ENCODE measurements at places on chromosomes 1 and 21.
A peak's percentile ranks its signal among the peaks of the same experiment; 100 is the strongest.

DNA sequence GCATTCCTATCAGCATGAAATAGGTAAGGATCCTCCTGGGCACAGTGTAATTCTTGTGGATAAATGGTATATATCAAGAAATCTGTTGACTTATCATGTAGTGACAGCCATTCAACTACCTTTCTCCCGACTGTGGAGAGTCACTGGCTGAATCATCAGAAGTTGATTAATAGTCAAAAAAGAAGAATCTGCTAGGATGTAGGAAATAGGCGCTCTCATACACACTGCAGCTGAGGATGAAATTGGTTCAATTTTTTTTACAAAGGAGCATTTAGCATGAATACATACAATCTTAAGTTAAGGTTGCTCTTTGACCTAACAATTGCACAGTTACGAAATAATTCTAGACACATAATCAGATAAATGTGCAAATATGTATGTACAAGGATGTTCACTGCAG is 486.8 kb downstream of the ADGRL2 start:
- no peak for DNase-seq

GRCh38 chr1:160884579-160884978 is 401 bp downstream of the ITLN1 start:
- DNase-seq, result no peak

- no peak for DNase-seq
These were observed 4.3 kb upstream of the LHX9 start for GRCh38 chr1:197912739-197913494.

GRCh38 chr21:29384683-29385359 is 86.1 kb downstream of the BACH1 start:
- no peak for DNase-seq

- DNase-seq, result no peak
These were observed 68.9 kb downstream of the TENT5C start for GRCh38 chr1:117674521-117675400.

GRCh38 chr1:201500670-201501120 is 6.2 kb downstream of the CSRP1 start:
- DNase-seq, result no peak

- no peak for DNase-seq
These were observed 14.6 kb upstream of the TTC4 start for GRCh38 chr1:54701066-54701465.

GRCh38 chr1:41695118-41695745 is 210.7 kb upstream of the EDN2 start:
- DNase-seq, result no peak

DNA sequence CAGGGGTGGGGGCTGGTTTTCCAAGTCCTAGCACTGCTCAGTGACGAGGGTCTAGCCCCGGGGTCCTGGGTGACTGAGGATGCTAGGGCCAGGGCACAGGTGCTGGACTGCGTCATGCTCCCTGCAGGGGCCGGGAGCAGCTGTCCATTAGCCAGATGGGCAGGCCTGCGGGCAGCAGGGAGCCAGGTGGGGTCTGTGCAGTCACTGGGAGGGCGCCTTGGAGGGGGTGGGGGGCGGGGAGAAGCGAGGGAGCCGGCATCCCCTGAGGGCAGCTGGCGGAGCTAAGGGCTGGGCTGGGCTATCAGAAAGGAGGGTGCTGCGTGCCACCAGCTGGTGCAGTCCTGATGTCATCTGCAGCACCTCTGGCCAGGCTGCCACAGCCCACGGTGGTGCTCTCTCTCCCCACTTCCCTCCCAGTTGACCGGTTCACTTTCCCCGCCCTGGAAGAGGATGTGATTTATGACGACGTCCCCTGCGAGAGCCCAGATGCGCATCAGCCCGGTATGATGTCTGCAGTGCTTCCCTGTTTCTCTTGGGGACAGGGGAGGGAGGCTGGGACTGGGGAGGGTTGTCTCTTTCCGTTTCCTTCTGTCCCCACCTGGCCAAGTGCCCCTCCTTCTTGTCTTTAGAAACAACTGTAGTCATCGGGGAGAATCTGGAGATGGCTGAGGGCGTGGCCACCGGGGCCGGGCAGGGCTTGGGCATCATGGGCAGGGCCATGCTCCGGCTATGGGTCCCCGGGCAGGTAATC is 63.8 kb downstream of the ARHGEF10L start:
- DNase-seq, result no peak

DNA sequence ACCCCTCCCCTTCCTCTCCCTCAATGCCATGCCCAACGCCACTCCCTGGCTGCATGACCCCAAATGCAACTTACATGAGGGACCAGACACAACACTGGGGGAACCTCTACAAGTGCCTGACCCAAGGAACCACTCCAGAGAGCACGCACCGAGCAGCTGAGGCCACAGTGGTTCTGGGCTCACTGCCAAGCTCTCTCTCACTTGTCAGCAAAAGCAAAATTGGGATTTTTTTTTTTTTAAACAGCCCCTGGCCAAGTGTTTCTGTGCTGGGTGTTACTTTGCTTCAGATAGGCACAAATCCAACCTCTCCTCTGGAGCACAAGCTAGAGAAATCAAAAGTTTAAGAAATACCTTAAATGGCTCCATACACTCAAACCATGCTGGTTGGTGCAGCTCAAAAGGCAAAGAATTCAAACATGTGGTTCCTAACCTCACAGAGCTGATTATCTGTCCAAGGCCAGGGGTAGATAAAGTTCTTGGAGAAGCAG is 363.0 kb downstream of the SETD4 start:
- no peak for DNase-seq

DNA sequence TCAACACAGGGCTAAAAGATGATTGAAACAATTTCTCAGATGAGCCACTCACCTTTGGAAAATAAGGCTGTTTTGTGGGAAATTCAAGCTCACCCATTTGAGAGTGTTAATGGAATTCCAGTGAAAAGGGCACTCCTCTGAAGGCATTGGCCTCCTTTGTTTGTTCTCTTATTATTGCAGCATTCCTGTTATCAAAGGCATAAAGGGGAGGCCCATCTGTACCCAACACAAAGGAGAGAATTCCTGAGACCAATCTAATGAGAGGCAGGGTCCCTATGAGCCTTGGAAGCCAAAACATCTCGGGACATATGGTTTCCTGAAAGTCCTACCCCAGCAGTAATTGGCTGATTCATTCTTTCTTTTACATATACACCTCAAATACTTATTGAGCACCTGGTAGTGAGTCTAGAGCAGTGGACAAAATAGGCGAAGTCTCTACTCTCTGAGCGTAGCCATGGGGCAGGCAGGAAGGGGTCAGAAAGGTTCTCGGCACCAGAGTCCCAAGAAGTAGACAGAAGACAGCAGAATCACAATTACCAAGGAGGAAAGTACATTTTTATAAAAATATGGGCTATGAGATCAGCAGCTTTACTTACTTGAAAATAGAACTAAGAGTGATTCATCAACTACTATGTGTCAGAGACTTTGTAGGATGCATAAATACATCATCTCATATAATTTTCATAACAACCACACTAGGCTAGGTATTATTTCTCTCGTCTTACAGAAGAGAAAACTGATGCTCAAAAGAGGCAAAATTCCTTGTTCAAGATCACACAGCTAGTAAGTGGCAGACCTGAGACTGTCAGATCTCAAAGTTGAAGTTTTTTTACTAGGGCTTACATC is 218.7 kb downstream of the DAB1 start:
- no peak for DNase-seq

DNA sequence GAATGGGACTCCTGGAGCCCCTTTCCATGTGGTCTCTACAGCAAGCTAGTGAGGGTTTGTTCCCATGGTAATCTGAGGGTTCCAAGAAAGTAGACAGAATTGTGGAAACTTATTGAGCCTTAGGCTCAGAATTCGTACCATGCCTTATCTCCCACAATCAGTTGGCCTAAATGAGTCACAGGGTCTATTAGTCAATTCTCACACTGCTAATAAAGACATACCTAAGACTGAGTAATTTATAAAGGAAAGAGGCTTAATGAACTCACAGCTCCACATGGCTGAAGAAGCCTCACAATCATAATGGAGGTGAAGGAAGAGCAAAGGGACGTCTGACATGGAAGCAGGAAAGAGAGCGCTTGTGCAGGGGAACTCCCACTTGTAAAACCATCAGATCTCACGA is 106.6 kb upstream of the CXADR start:
- no peak for DNase-seq

DNA sequence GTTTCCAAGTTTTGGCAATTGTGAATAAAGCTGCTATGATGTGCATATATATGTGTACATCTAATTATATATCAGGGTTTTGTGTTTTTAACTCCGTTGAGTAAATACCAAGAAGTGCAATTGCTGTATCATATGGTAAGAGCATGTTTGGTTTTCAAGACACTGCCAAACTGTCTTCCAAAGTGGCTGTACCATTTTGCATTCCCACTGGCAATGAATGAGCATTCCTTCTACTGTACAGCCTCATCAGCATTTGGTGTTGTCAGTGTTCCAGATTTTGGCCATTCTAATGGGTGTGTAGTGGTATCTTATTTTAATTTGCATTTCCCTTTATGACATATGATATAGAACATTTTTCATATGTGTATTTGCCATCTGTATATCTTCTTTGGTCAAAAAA is 246.3 kb downstream of the USH2A start:
- no peak for DNase-seq

DNA sequence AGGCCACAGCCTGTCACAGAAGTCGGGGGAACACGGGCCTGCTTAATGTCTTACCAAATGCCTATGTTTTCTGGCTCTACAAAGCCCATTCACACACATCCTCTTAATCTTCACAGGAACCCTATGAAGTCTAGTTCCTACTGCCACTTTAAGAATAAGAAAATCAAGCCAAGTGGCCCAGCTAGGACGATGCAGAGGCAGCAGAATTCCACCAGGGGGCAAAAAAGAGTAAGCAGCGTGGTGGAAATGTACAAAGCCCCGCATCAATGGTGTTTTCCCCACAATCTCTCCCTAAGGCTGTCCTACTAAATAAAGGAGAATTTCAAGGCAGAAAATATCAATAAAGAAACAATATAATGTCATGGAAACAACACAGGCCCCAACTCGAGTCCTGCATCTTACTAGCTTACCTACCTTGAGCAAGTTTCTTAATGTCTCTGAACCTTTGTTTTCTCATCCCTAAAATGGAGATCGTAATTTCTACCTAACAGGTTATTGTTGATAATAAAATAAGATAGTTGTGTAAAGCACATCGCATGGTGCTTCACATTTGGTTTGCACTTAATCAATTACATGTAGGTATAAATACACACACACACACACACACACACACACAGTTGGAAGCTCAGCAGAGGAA is 21.4 kb downstream of the SEC16B start:
- peak; percentile 46 for DNase-seq

GRCh38 chr1:107963601-107964335 is 1.2 kb downstream of the VAV3 start:
- DNase-seq, result no peak

GRCh38 chr1:6738987-6739676 is 37.5 kb upstream of the DNAJC11 start:
- DNase-seq, result no peak

DNA sequence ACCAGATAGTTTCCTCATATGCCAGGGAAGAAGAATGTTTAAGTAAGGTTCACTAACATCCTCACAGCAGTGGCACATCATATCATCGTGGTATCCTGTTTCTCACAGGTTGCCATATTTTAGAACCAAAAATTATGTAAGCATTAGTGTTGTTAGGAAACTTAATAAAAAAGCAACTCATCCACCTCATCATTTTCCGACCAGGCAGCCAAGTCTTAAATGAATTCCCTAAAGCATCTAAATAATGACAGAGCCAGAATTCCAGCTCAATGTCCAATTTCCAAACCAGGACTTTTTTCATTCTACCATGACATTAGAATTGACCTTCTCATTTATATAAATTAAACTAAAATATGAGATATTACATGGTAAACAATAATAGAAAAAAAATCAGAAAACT is 272.7 kb downstream of the NTNG1 start:
- no peak for DNase-seq

DNA sequence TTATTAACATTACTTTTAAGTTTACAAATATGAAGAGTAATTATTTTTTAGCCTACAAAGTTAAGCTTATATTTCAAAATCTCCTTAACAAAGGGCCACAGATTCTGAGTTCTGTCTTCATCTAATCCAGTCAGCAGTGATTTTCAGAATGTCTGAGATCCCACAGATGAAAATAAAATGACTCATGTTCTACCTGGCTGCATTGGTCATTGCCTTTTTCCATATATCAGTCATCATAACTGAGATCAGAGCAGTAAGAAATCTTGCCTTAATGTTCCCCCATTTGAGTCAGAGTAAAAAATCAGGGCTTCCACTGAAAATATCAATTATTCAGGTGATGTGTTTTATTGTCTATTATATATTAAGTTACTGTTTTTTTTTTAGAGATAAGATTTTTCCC is 416.1 kb downstream of the MRPL39 start:
- DNase-seq, result no peak

DNA sequence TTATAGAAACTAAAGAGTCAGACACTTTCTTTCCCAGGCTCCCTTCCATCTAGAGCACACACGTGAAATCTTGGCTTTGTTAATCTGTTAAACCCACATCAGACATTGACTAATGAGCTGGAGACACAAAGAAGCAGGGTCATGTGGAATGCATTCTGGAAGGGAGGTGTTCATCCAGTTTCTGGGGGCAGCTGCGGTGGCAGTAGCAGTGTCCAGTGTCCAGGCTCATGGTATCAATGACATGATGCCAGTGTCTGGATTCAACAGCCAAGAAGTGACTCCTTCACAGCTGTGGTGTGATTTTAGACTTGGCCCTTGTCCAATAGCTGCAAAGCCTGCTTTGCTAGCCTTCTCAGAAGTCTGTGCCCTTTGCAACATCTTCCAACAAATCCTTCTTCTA is 95.2 kb downstream of the NTPCR start:
- DNase-seq, result no peak

- no peak for DNase-seq
These were observed 73.9 kb upstream of the HAO2 start for GRCh38 chr1:119294722-119295121.

DNA sequence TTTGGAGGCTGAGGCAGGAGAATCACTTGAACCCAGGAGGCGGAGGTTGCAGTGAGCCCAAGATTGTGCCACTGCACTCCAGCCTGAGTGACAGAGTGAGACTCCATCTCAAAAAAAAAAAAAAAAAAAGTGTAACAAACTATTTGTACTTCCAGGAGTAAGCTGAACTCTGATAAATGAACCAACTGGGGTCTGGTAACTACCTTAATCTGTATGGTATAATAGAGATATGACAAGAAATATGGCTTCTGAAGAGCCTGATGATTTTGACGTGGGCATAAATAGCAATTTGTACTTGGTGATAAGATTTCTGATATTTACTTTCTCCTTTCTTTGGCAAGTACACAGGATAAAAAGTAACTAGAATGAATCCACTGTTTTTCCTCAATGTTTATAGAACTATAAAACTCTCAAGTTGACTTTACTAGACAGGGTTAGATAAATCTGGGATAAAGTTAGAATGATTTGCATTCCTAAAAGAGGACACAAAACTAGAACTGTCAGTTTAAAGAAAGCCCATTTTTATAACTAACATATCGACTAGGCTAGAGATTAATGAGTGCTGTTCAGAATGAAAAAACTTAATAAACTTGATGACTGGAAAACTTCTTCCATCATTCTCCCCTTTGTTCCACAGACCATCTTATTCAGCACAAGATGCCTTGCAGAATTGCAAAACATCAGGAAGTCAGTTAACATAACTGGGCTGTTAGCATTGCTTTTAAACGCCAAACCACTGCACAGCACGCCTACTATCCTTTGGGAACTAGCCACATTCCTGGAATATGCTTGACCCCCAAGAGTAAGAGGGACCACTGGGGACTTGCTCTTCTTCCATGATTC is 51.5 kb upstream of the EDARADD start:
- no peak for DNase-seq

GRCh38 chr1:40030528-40031135 is 9.9 kb upstream of the CAP1 start:
- DNase-seq, result no peak

GRCh38 chr1:94345148-94345721 is 73.0 kb upstream of the ABCD3 start:
- no peak for DNase-seq
